CD4-positive, alpha-beta memory T cell (primary cell): ENCODE measurements at places on chromosomes 11 and 22. TPM values are rescaled to one million over a fixed set of nuclear protein-coding genes. Genes with fewer than 3 reads are reported as not detected.

- no peak for DNase-seq
Observed at GRCh38 chr22:32018056-32018455, 25.0 kb upstream of the SLC5A1 start.

DNA sequence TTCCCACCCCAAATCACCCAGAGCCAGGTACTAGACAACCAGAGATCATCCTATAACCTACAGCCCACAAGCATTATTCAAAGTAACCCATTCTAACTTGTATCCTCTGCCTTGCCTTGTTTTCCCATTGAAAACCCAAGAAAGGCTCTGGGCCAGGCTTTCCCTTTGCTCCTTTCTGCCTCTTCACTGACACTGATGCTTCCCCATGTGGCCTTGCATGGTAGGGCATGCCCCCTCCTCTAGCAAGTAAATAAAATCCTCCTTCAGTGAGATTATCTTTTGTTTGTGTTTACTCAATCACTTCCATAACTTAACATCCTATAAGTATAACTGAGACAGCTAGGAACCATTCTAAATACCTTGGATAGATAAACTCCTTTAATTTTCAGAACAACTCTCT, 65.6 kb upstream of the FAR1 start:
- no peak for DNase-seq

GRCh38 chr11:2311353-2312133, 9.7 kb downstream of the TSPAN32 start:
- no peak for DNase-seq

Gene RFPL3
- total RNA-seq, result not detected

Gene CBX6
- total RNA-seq, result 85.0 TPM

Gene OMP
- total RNA-seq, result not detected

Gene USP2
- 0.17 TPM for total RNA-seq

Gene LDLRAD3
- not detected for total RNA-seq
